ENCODE measurements at places on chromosomes 1 and 21.

DNA sequence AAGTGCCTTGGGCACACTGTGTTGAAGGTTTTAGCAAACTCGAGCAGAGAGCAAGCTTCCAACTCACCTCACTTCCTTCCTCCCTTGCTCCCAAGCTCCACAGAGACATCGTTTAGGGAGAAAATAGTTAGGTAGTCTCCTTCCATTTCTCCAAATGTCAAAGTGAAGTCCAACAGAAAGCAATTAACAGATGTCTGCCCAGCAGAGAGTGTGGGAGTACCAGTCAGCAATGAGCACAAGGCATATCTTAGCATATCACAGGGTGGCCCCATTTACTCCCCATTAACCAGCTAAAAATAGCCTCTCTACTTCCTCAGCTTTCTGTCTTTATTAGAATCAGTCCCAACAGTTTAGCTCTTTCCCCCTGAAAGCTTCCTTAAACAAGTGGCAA lies 334.2 kb upstream of the CAMK1G start:
- peaks cover 15% of the 10 kb centered on the region for H3K27me3 ChIP-seq
- no peaks in the 10 kb centered on the region for H3K36me3 ChIP-seq
- H3K27ac ChIP-seq = no peak overlapping the region
- DNase-seq = no peak
- no peak overlapping the region for H3K4me3 ChIP-seq

GRCh38 chr1:84758968-84759491 lies 68.8 kb upstream of the SSX2IP start:
- no peaks in the 10 kb centered on the region for H3K36me3 ChIP-seq
- no peak overlapping the region for H3K27ac ChIP-seq
- H3K4me1 ChIP-seq = peaks cover 9% of the 10 kb centered on the region
- H3K4me3 ChIP-seq = peak overlapping the region; percentile 77

- DNase-seq = no peak
- H3K4me3 ChIP-seq = no peak overlapping the region
- H3K4me1 ChIP-seq = no peaks in the 10 kb centered on the region
- H3K27ac ChIP-seq = no peak overlapping the region
- no peaks in the 10 kb centered on the region for H3K27me3 ChIP-seq
These were observed 12.3 kb downstream of the UQCRH start for GRCh38 chr1:46315669-46316403.

GRCh38 chr1:182308826-182309225 lies 82.8 kb downstream of the GLUL start:
- no peak overlapping the region for H3K4me3 ChIP-seq
- no peak overlapping the region for H3K27ac ChIP-seq
- H3K27me3 ChIP-seq = peaks cover 10% of the 10 kb centered on the region
- no peak for DNase-seq
- no peaks in the 10 kb centered on the region for H3K4me1 ChIP-seq

DNA sequence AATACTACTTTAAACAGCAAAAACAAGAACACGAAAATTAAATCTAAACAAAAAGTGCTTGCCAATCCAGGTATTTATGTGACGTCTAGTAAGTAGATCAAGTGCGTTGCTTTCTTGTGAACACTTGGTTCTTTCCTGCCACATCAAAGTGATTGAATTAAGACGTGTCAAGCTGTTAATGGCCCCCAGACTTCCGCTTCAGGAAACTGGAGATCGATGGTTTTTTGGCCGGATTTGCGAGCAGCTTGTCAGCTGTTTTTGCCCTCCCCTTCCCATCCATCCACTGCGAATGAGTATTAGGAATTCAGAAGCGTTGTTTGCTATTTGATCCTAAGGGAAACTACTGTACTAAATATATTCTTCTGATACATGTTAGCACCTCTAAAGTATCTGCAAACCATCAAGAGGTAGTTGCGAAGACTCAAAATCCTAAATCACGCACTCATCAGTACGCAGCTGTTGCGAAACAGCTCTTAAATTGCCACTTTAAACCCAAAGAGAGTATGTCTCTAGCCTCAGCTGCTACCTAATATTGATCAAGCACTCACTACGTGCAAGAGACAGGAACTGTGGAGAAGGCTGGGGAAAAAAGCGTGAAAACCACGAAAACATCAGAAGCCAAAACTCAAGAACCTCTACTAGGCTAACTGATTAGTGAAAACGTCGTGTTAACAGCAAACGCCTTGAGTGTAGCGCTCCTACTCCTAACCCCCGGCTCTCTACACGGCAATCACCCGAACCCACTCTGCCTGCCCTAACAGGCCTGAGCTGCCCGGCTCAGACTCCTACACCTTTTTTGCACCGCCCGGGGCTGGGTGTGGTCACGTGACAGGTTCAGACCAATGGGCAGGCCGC lies 473 bp upstream of the BRDT start:
- no peaks in the 10 kb centered on the region for H3K36me3 ChIP-seq
- peak; percentile 25 for DNase-seq
- H3K27me3 ChIP-seq = no peaks in the 10 kb centered on the region
- H3K4me3 ChIP-seq = peak overlapping the region; percentile 75
- peak overlapping the region; percentile 85 for H3K27ac ChIP-seq
- H3K4me1 ChIP-seq = peaks cover 13% of the 10 kb centered on the region

- DNase-seq = no peak
- H3K27me3 ChIP-seq = no peaks in the 10 kb centered on the region
- H3K4me1 ChIP-seq = no peaks in the 10 kb centered on the region
- H3K4me3 ChIP-seq = no peak overlapping the region
- peaks cover 2% of the 10 kb centered on the region for H3K36me3 ChIP-seq
These were observed 175.9 kb downstream of the LHX8 start for GRCh38 chr1:75310067-75310466.

DNA sequence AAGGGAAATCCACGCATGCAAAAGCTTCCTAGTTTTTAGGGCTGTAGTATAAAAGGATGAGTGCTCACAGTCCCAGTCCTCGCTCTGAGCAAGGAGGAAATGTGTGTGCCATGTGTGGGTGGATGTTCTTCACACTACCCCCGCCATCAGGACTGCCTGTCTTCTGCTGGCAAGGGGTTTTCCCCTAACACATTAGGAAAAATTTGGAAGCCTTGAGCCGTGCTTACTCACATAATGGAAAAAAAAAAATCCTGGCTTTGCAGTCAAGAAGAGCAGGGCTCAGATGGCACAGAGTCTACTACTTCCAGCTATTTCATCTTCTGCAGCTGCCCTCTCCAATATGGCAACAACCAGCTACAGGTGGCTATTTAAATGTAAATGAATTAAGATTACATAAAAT lies 363.1 kb downstream of the PLPP3 start:
- DNase-seq = no peak
- no peaks in the 10 kb centered on the region for H3K27me3 ChIP-seq
- no peaks in the 10 kb centered on the region for H3K36me3 ChIP-seq
- no peak overlapping the region for H3K4me3 ChIP-seq

DNA sequence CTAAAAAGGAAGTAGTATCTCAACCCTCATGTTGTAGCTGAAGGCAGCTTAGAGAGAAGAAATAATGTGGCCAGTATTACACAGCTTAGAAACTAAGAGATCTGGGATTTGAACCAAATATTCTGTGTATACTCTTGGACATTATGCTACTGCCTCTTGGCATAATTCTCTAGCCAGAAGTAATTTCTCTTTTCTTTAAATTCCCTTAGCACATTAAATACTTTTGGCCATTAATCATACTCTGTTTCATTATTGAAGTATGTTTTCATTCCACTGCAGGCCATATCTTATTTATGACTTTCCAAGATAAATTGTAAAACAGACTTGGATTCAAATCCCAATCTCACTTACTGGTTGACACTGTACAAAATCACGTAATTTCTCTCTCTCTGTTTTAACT lies 181.3 kb upstream of the SPAG17 start:
- no peaks in the 10 kb centered on the region for H3K27me3 ChIP-seq
- H3K27ac ChIP-seq = no peak overlapping the region
- no peak for DNase-seq
- no peaks in the 10 kb centered on the region for H3K4me1 ChIP-seq
- no peak overlapping the region for H3K4me3 ChIP-seq
- H3K36me3 ChIP-seq = no peaks in the 10 kb centered on the region

DNA sequence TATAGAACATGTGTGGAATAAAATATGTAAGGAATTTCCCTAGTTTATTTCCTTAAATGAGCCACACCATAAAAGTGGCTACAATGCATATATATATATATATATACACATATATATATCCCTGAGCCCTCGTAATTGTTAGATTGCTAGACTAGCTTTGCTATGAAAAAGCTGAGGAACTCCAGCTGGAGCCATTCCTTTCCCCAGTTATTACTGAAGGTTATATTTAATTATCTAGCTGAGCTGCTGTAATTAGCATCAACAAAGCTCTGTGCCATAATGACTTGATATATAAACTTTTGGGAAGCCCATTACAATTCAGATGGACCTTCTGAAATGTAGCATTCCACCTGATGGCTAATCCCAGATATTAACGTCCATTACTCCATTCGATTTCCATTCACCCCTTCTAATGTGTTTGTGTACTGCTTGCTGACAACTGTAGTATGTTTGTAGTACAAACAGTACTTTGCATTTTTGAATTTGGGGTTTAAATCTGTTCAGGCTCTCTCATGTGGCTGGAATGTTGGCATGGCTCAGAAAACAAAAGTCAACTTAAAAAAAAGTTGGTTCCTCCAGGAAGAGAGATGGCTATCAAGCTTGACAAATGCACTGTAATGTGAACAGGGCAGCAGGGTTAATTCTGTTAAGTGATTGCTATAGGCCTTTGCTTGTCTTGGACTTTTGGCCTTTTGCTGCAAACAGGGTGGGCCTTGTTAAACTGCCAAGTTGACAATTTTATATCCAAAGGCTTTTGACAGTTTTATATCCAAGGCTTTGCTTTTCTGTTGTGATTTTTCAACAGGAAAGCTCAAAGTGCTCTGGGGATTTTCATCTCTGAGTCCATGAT lies 170.0 kb downstream of the LTN1 start:
- H3K27me3 ChIP-seq = no peaks in the 10 kb centered on the region
- no peak overlapping the region for H3K27ac ChIP-seq
- peaks cover 6% of the 10 kb centered on the region for H3K36me3 ChIP-seq
- no peak for DNase-seq

Measured in T-helper 17 cell (primary cell).